ENCODE measurements at places on chromosomes 2 and 18.

GRCh38 chr18:54035927-54036326, 188.5 kb downstream of the MBD2 start:
- no peak for DNase-seq

GRCh38 chr2:34332813-34333212, 733.7 kb upstream of the FAM98A start:
- DNase-seq = no peak

DNA sequence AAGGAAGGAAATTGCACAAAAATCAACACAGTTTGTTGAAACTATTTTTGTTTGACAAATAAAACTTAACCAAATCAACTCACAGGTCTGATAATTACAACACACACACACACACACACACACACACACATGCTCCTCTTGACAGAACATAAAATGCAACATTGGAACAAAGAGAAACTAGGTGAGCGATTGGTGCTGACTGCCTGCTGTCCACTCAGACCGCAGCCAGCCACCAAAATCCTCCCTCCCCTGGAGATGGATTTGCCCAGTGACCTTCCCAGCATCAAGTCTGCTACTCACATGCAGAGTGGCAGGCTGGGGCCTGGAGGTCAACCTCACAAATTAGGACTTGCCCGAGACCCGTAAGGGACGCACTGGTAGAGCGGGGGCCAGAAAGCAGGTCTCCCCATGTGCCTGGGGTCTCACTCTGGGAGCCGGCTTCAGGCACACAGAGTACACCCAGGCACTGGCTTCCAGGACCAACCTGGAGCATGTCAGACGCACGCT, 61.4 kb downstream of the DIPK1C start:
- DNase-seq = no peak

DNA sequence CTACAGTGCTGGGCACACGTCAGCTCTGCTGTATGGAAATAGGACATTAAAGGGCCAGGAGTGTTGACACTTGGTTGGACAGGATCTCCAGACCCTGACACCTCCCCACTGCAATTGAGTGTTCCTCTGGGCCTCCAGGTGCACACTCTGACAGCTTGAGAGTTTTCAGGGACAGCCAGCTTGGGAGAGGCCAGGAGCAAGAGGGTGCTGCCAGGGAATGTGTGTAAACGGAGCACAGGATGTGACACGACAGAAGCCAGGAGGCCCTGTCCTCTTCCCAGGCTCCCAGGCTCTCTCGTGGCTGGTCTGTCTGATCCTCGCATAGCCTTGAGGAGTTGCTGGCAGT, 318.1 kb upstream of the HS6ST1 start:
- no peak for DNase-seq

DNA sequence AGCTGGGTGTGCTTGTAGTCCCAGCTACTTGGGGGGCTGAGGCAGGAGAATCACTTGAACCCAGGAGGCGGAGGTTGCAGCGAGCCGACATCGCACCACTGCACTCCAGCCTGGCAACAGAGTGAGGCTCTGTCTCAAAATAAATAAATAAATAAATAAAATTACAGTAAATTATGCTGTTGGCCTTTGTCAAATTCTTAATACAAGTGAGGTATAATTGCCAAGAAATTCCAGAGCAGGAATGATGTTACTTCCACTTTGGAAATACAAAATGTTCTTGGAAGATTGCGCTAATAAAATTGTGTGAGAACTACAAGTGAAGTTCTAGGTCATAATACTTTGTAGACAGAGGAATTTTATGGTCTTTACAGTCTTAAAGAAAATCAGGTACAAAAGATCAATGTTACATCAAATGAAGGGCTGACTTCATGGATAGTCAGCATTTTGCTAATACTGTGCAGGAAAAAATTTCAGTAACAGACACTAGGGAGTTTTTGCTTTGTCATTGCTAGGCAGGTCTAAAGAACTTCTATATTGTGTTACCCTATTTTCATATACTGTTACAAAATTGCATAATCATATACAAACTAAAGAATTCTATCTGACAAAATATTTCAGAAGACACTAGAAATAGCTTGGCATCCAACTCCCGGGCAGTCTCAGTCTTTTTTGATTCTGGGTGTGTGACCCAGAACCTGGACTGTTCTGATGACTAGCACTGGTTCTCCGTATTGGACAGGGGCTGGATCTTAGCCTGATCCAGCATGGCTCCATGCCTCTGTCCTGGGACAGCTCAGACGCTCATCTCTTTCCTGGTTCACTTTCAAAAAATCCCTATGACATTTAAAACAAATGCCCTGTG, 76.0 kb upstream of the STK17B start:
- DNase-seq = no peak

DNA sequence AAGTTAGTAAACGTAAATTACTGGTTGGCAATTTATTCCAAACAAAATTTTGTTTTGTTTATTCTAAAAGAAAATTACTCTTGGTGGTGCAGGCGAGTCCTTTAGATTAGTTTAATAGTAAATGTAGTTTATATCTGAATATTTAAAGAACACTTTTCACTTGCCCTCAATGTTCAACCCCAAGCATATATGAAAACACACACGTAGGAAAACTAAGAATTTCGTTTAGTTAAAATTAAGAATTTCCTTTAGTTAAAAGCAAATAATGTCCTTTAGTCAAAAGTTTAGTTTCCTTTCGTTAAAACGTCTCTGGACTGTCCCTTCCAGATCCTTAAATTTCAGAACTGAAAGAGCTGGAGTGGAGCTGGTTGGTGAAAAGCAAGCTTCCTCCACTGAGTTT, 19.1 kb upstream of the CYTIP start:
- DNase-seq = no peak

- no peak for DNase-seq
These were observed 167.0 kb downstream of the PTH2R start for GRCh38 chr2:208573569-208573968.

DNA sequence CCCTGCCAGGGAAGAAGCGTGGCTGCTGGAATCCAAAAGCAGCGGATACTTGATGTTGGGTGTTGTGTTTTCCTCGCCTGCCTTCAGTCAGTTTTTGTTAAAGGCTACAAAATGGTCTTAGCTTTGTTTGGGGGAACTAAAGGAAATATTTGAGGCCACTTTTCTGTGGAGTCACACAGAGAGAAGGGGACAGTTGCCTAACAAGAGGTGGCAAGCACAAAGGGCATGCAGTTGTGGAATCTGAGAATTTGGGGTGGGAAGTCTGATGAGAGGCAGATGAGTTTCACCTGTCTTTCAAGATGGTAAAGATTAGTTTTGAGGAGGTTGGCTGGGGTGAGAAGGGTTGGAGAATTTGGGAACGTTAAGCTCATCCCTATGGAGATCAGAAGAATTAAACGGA, 2.9 kb downstream of the MALT1 start:
- no peak for DNase-seq

- DNase-seq = no peak
These were observed 2172.3 kb upstream of the CELF4 start for GRCh38 chr18:39737869-39738268.

DNA sequence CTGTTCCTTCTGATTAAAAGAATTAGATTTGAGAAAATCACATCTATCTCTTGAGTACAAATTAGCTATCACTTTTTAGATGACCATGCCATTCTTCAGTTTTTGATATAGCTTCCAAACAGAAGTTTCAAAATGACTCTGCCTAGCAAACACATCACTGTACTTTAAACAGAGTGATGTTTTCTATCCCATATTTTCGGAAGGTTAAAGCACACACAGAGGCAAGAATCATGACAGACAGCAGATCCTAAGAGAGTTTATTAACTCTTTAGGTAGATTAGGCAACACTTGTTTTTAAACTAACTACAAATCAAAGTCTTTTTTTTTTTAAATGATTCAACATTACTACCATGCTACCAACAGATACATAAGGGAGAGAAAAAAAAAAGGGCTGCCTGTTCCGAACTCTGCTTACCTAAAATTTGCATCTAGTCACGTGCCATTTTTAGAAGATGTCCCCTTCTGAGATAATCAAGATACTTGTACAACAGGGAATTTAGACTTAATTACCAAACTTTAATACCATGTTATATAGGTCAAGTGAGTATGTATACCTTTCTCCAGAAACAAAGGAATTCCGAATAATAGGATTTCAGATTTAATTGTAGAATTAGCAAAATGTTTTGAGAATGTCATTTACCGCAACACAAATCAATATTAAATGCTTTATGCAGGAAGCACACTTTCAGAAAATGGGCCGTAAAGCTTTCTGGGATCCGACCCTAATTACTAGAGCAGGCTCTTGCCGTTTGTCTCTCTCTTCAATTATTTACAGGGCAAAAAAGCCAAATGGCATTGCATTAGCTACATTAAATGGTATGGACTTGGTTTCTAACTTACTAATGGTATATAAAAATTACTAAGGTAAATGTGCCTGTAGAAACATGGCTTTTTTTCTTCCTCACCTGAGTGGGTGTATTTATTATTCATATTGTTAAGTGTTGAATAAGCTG, 2.6 kb downstream of the RBMS1 start:
- DNase-seq = no peak

GRCh38 chr2:62526531-62527381, 20.8 kb upstream of the TMEM17 start:
- no peak for DNase-seq

GRCh38 chr18:56716692-56717146, 65.6 kb downstream of the WDR7 start:
- no peak for DNase-seq

DNA sequence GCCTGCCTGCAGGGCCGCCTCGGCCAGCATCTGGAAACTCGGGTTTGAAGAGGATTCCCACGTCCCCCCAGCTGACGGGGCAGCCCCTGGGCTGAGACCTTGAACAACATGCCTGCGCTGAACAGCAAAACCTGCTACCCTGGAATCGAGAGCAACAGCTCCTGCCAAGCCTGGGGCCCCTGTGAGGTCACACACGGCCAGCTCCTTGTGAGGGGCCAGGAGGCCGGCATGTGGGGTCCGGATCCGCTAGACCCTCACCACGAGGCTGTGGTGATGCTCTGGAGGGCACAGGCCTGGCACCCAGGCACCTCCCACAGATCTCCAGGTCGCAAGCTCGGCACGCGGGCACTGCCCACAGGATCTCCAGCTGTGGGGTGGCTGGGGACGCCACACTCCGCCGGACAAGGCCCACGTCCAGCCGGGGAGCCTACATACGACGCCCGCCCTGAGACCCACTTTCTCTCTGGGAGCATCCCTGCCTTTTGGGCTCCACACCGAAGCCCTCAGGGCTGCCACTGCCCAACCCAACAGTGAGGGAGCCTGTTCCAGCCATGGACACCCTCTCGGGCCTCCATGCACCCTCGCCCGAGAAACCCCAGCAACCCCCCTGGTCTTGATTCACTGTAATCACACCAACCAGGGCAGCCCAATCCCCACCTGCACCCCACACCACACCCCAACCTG, 34.1 kb downstream of the SLC66A2 start:
- no peak for DNase-seq

DNA sequence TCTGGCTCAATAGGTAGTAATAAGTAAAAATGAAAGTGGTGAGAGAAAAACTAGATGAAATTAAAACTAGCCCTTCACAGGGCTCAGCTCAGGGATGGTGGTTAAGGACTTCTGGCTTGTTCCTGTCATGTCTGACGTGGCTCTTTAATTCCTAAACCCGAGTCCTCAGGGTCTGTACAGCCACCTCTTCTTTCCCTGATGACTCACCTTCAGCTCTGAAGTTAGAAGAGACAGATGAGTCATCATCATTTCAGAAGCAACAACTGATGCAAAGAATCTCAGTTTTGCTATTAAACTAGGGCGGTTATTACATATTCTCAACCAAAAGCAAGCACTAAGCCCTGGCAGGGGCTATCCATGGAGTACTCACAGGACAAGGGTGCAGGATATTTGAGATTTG, 24.0 kb upstream of the ITGB6 start:
- no peak for DNase-seq

DNA sequence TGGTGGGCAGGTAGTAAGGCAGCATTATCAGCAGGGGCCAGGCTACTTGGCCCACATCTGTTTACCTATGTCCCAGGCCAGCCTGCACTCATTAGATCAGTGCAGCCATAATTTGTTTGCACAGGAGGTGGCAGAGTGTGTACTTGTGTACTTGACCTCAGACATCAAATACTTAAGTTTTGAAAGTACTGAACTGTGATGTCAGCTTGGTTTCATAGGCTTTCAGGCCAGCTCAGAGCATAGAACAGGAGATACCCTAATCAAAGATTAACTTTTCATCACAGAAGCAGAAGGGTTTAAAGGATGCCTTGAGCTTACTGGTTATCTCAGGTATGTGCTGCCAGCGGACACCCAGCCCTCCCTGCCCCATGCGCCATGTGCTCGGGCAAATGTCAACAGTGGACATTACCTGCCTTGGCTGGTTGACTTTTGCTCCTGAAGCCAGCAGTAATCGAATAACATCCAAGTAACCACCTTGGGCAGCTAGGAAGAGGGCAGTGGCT, 33.2 kb downstream of the ANKRD29 start:
- DNase-seq = no peak

DNA sequence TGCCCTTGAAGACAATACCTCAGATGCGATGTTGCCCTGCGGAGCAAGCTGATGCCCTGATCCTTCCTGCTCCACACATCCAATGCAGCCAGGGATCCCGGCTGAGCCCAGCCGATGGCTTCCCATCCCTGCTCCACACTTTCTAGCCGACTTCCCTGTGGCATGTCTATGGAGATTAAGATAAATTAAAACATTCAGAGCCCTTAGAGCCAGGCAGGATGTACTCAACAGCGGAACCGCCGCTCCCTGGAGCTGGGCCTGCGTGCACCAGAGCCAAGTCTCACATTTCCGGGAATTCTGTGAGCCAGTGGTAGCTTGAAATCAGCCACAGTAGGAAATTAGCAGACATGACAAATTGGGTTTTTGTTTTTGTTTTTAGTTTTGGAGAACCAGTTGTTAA, 620.6 kb downstream of the GALR1 start:
- DNase-seq = no peak

DNA sequence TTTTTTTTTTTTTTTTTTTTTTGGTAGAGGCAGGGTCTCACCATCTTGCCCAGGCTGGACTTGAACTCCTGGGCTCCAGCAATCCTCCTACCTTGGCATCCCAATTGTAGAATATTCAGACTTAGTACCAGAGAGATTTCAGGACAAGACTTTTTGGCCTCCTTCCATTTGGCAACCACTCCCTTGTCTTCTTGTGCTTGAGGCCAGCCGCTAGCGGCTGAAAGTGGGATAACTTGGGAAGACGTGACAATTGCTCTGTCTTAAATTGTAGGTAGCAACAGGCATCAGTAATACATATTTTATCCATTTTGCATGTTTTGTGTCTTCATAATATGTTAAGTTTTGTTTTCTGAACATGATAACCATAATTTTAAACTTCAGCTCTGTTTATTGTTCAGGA, 53.3 kb upstream of the TTN start:
- DNase-seq = no peak

DNA sequence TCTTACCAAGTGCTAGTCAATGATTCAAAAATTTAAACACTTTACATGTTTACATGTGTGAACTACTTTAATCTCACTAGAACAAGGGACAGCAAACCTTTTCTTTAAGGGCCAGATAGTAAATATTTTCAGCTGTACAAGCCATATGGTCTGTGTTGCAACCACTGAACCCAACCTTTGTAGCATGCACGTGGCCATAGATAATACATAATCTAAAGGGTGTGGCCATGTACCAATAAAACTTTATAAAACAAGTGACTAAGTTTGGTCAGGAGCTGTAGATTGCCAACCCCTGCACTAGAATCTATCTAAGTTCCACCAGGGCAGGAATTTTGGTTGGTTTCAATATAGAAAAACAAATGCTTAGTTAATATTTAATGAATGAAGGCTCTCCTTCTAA, 18.4 kb upstream of the SPRED2 start:
- DNase-seq = no peak

- no peak for DNase-seq
These were observed 60.2 kb upstream of the TXNDC2 start for GRCh38 chr18:9825571-9826073.

Data from activated gamma-delta T cell treated with Interleukin-2 at 50 U/mL for 16 hours (primary cell).